Hematopoietic multipotent progenitor cell treated with erythropoietin and hydrocortisone succinate and interleukin-3 and kit ligand, for 6 days (in vitro differentiated cells): ENCODE measurements at places on chromosomes 1 and 21.

GRCh38 chr1:206035027-206035426 lies 11.3 kb upstream of the CTSE start:
- peak; percentile 65 for DNase-seq

- no peak for DNase-seq
Measured at GRCh38 chr1:158078569-158079080, 85.2 kb downstream of the KIRREL1 start.

DNA sequence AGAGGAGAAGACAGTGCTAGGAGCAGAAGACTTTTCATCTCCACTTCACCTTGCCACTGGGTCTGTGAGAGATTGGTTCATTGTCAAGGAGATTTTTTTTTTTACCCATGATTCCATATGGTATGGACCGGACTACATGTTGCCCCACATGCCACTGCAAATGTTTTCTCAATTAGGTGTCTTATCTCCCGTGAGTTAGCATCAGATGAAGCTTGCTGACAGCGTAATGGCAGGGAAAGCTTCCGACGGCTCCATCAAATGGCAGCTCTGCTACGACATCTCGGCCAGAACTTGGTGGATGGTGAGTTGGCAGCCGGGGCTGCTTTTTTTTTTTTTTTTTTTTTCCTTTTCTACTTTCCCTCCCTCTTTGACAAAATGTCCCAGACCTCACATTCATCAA lies 217.2 kb upstream of the NFIA start:
- DNase-seq: no peak

- no peak for DNase-seq
Measured at GRCh38 chr1:9577423-9577822, 11.3 kb upstream of the TMEM201 start.

GRCh38 chr1:172547071-172547470 lies 14.1 kb downstream of the SUCO start:
- DNase-seq: no peak

- DNase-seq: no peak
Measured at GRCh38 chr21:18987520-18988026, 584.0 kb upstream of the TMPRSS15 start.

DNA sequence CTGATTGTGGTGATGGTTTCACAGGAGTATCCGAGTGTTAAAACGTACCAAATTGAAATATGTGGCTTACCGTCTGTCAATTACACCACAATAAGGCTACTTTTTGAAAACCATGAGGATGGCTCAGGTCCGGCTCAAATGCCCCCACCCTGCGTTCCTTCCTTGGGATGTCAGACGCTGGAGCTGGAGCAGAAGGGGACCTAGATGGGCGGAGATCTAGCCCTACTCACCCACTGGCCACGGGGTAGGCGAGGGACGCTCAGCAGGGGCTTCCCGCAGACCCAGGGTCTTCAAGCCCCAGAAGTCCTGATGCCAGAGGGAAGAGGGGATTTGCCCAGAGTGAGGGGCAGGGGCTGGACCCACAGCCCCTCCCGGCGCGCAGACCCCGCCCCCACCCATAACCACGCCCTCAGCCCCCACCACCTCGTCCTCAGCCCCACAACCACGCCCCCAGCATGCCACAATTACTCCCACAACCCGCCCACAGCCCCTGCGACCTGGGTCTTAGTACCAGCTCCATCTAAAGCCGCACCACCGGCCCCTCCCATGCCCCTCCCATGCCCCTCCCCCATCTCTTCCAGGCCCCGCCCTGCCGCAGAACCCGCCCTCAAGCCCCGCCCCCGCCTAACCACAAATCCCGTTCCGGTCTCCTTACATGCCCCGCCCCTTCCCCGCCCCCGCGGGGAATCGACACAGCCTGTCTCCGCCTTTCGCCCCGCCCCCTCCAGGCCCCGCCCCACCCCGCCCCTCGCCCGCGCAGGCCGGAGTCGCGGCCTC lies at the start of gene LRRC3:
Gene LRRC3 (plus strand): TSS at position 764 of the 777 bp plus-strand sequence. CDS start 1,135 bp downstream, outside the sequence.
- peak; percentile 94 for DNase-seq
